Iris pigment epithelial cell (primary cell): ENCODE measurements at places on chromosomes 1 and 21.

DNA sequence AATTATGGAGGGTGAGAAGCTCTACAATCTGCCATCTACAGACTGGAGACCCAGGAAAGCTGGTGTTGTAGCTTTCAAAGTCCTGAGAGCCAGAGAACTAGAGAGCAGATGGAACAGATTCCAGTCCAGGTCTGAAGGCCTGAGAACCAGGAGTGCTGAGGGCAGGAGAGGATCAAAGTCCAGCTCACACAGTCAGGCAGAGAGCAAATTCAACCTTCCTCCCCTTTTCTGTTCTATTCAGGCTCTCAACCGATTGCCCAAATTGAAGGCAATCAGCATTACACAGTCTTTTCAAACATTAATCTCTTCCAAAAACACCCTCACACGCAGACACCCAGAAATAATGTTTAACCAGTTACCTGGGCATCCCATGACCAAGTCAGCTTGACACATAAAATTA, 2.5 kb upstream of the TMPRSS2 start:
- DNase-seq = no peak

- no peak for DNase-seq
Measured at GRCh38 chr1:54607821-54608565, 15.3 kb downstream of the FAM151A start.

- no peak for DNase-seq
Measured at GRCh38 chr1:36576551-36577110, 93.9 kb upstream of the CSF3R start.

GRCh38 chr1:67053535-67053784, 488 bp downstream of the SLC35D1 start:
- DNase-seq = peak; percentile 63

DNA sequence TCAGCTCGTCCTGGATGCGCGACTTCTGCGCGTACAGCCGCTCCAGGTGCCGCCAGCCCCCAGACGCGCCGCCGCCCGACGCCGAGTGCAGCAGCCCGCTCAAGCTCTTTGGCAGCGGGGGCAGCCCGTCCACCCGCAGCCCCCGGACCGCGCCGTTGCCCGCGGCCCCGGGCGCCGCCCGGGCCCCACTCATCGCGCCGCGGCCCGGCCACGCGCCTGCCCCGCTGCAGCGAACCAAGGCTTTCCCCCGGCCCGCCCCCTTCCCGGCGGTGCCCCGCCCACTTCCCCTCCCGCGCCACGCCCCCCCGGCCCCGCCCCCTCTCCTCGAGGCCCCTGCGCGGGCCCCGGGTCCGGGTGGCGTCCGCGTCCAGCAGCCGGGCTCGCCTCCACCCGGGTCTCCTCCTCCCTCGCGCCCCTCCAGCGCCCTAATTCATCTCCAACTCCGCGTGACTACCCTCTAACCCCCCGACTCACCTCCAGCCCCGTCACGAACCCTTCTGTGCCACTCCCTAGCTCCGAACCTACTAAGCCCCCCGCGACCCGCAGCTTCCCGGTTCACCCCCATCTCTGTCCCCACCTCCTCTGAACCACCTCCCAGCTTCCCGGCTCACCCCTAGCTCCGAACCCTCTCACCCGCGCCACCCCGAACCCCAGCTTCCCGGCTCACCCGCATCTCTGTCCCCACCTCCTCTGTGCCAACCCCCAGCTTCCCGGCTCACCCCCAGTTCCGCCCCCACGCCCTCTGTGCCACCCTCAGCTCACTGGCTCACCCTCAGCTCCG, at the start of gene FAM89A:
Gene FAM89A (minus strand): TSS at position 236 of the 781 bp plus-strand sequence. CDS start 43 bp downstream, at position 193.
- peak; percentile 48 for DNase-seq

GRCh38 chr1:44290250-44291094, 64.6 kb downstream of the ERI3 start:
- no peak for DNase-seq

- peak; percentile 78 for DNase-seq
Measured at GRCh38 chr1:61183471-61184039, 101.2 kb downstream of the NFIA start.

GRCh38 chr1:8639148-8639547, 178.3 kb downstream of the RERE start:
- DNase-seq = no peak

- peak; percentile 38 for DNase-seq
Measured at GRCh38 chr1:51518586-51519047, 449 bp downstream of the EPS15 start.

- peak; percentile 91 for DNase-seq
Measured at GRCh38 chr1:24384251-24385090, 29.1 kb downstream of the STPG1 start.

DNA sequence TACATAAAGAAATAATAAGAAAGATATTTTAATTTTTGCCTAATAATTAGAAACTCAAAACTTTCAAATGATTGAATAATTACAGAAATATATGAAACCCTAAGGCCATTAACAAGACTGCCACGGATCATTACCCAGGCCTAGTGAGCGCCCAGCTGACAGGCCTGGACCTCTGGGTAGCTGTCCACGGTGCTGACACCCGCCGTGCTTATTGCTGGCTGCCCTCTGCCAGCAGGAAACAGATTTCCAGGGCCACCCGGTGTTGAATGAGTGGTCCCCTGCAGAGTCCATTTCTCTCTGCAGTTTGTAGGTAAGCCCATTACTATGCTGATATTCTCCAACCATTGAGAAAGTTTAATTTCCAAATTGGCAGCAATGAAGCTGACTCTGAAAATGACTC, 254.4 kb upstream of the GJB5 start:
- DNase-seq = peak; percentile 1

DNA sequence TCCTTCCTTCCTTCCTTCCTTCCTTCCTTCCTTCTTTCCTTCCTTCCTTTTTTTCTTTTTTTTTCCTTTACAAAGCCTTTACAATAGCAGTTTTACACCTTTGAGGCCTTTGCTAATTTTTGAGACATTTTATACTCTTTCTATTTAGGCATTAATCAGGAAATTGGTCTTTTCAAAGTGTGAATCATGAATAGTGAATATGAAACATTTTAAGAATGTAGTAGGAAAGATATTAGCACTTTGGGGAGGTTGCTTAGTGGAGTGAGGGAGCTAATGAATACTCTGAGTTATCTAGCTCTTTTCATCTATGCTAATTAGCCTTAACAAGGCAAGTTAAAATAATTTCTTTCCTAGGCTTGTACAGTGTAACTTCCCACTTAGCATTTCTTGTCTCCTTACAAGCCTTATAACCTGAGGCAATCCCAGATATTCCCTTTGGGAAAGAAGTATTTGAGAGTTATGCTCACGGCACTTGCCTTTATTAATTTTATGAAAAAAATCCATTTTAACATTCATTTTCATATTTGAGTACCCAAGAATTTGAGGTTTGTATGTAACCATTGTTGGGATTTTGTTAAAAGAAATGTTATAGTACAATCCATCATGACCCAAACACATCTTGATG, 122.6 kb downstream of the NTNG1 start:
- no peak for DNase-seq

- DNase-seq = no peak
Measured at GRCh38 chr1:41514381-41514780, 29.9 kb upstream of the EDN2 start.

- peak; percentile 79 for DNase-seq
Measured at GRCh38 chr21:38721958-38722357, 83.8 kb upstream of the ETS2 start.

DNA sequence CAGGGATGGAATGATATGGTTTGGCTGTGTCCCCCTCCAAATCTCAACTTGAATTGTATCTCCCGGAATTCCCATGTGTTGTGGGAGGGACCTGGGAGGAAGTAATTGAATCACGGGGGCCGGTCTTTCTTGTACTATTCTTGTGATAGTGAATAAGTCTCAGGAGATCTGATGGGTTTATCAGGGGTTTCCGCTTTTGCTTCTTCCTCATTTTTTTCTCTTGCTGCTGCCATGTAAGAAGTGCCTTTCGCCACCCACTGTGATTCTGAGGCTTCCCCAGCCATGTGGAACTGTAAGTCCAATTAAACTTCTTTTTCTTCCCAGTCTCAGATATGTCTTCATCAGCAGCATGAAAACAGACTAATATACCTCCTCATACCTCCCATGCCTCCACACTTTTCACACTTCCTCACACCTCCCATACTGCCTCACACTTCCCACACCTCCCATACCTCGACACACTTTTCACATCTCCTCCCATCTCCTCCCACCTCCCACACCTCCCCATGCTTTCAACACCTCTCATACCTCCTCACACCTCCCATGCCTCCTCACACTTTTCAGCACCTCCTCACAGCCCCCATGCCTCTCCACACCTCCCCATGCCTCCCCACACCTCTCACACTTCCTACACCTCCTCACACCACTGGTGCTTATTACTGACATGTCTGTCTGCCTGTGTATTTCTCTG, 21.3 kb downstream of the GPR137B start:
- DNase-seq = no peak

- DNase-seq = no peak
Measured at GRCh38 chr1:13759072-13759471, 59.1 kb downstream of the PRDM2 start.

DNA sequence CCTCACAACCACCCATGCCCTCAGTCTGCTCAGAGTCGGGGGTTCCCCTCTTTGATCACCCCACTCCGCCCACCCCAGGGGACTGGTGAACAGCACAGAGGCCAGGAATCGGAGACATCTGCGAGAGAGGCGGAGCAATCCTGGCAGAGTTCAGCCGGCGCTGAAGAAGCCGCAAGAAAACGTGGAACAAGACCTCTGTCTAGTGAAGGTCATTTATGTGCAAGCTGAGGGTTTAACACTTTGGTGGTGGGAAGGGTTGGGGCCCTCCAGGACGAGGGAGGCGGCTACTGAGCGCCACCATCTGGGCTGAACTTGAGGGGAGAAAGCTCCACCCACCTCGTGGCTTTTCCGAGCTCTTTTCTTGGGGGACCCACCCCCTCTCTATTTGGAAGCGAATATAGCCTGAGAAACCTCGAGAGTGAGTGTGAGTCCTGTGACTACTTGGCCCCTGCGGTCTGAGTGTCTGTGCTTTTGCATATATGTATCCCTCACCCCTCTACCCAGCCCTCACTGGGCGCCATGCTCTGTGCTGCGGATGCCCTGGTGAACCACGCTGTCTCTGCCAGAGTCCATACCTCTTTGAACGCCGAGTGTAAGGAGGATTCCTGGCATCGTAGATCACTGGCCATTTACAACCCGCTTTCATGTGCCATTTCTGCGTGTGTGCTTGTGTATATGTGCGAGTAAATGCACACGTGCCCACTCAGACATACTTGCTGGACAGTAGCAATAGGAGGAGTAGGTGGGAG, 1.2 kb upstream of the EPHA10 start:
- peak; percentile 5 for DNase-seq

DNA sequence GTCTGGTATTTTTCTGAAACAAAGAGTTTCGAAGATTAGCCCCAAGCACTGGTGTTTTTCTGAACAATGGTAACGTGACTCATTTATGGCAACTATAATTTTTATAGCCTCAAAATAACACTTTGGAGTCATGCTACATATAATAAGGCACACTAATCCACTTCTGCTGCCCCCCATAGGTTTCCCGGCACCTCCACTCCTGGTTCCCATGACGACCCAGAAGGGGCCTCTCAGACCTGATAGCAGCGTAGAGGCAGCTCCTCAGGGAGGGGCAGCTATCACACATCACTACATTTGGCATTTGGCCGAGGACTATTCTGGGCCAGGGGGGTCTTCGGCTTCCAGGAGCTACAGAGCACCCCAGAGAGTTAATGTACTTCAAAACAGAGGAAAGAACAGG, 23.3 kb downstream of the CAPN8 start:
- DNase-seq = no peak

GRCh38 chr1:94098585-94099111, 22.3 kb downstream of the ABCA4 start:
- DNase-seq = no peak

- peak; percentile 9 for DNase-seq
Measured at GRCh38 chr1:170640581-170640980, 23.4 kb upstream of the PRRX1 start.

DNA sequence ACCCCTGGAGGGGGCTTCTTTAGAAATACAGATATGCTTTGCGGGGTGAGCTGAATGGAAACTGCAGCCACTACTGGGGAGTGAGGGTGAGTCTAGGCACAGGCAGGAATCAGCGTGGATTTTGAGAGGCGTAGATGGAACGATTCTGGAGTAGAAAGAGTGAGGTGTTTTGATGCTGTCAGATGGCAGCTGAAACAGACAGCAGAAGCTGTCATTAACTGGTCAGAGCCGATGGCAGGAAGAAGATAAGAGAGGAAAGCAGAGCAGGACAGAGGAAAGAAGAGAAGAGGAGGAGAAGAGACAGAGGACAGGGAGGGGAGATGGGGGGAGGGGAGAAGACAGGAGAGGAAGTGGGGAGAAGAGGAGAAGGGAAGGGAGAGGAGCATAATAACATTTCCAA, 138.5 kb downstream of the LRIG2 start:
- DNase-seq = no peak

GRCh38 chr1:200670242-200671118, 773 bp upstream of the DDX59 start:
- peak; percentile 80 for DNase-seq

DNA sequence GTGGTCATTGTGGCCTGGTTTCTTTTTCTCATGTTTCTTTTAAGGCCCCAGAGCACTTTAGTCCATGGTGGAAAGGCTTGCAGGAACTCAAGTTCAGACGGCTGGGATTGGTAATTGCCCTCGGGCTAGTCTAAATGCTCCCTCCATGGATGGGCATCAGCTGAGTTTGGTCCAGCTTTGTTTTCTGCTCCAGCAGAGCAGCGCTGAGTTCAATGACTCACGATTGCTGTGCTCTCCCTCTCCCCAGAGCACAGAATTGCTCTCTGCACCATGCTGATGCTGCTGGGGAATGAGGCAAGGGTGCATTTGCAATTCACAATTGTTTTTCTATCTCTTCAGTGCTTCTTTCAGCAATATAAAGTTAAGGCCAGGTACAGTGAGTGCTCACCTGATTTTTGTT, 1.8 kb upstream of the OR2T6 start:
- no peak for DNase-seq

DNA sequence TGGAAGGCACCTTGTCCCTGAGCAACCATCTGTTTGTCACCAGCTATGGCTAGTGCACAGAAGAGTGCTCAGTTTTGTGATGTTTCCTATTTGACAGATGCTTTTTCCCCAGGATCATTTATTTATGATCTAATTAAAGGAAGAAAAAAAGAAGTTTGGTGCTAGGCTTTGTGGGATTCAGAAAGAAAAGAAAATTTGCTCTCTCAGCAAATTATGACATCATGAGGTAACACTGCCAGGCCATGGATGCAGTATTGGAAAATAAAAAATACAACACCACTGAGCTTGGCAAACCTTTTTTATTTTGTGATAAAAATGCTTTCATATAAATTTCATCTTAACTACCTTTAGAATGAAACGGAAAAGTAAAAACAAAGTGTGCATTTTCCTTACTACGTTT, 15.5 kb upstream of the ADAM30 start:
- no peak for DNase-seq

- no peak for DNase-seq
Measured at GRCh38 chr21:14630556-14631069, 84.5 kb upstream of the SAMSN1 start.

GRCh38 chr1:93331412-93331811, 14.3 kb upstream of the DR1 start:
- peak; percentile 59 for DNase-seq

DNA sequence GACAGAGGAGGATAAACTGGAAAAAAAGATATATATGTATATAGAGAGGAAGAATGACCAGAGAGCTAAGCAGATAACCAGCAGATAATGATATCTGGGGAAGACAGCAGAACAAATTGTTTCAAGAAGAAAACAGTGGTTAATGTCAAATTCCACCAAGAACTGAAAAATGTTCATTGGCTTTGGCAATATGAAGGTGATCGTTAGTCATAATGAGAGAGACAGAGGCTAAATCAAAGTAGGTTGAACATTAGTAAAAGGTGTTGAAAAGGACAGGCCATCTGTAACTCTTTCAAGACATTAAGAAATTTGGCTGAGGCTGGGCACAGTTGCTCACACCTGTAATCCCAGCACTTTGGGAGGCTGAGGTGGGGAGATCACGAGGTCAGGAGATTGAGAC, 25.3 kb upstream of the CR2 start:
- DNase-seq = no peak

- no peak for DNase-seq
Measured at GRCh38 chr1:74480068-74480467, 32.3 kb downstream of the LRRC53 start.
